ENCODE measurements at places on chromosomes 2 and 18. TPM values are rescaled to one million over a fixed set of nuclear protein-coding genes. Genes with fewer than 3 reads are reported as not detected.

RTTN gene
- total RNA-seq: 7.4 TPM

SPATS2L gene
- 63.5 TPM for total RNA-seq

KLF7 gene
- total RNA-seq: 5.3 TPM

CTIF gene
- 18.4 TPM for total RNA-seq

All from bronchial smooth muscle cell (primary cell).